NCI-H1417 treated with DMSO at 0.1 percent for 48 hours (cell line): ENCODE measurements at places on chromosomes 4 and X.

GRCh38 chr4:114378305-114378903, 220.2 kb upstream of the UGT8 start:
- DNase-seq, result no peak

GRCh38 chr4:181845617-181846016, 397.6 kb upstream of the TENM3 start:
- no peak for DNase-seq

GRCh38 chr4:177190995-177191580, 118.6 kb upstream of the NEIL3 start:
- no peak for DNase-seq

DNA sequence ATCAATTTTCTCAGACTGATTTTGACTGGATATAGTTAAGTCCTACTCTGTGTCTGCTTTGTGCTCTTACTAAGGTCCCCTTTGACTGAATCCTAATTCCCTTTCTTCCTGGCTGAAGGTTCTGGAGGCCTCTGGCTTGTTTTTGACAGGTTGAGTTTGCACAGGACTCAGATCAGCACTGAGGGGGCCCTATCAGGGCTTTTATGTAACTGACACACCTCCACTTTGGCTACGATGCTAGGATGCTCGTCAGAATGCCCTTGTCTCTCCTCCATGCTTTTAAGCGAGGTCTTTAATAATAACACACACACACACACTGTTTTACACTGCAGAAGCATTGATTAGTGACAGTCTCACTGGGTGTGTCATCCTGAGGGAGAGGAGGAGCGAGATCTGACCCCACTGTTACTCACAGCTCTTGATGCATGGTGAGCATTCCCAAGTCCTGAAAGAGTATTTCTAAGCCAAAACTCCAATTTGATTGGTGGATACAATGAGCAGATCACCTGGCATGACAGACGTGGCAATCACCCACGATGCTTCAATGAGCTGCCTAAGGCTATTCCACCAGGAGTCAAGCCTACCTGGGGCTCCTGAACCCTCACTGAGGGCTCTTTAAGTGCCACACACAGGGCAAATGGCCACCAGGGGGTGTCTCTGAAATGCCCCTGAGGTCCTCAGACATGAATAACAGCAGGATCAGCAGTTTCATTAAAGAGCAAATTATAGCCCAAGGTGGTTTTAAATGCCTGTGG, 130.4 kb upstream of the CPEB2 start:
- no peak for DNase-seq

- DNase-seq, result no peak
These were observed 16.5 kb downstream of the CYBB start for GRCh38 chrX:37796310-37796709.

DNA sequence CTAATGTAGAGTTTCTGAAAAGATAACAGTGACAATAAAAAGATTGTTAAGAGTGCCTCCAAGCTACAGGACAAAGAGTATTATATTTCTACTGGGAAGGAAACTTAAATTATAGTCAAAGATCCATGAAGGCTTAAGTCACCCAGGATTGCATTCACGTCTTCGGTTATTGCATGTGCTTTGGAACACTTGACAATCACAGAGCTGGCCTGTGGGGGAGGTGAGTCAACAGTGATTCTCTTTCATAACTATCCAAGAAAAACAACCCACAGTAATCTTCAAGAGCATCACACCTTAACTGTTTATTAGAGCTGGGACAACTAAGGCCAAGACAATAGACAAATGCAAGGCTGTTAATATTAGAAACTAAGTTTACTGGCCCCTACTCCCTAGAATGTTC, 40.3 kb downstream of the PDGFC start:
- no peak for DNase-seq

- no peak for DNase-seq
These were observed 977 bp downstream of the MAGEE1 start for GRCh38 chrX:76428243-76429130.

DNA sequence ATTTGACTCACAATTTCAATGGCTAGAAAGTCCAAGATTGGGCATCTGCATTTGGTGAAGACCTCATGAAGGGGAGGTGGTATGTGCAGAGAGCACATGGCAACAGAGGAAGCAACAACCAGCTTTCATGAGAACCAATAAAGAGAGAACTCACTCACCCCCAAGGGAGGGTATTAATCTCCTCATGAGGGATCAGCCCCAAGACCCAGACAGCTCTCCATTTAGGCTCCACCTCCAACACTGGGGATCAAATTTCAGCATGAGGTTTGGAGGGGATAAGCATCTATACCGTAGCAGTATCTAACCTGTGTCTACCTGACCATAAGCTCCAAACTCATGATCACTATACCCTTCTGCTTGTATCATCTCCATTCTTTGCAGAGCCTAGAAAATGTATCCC, 9.3 kb upstream of the TBC1D19 start:
- DNase-seq, result no peak

DNA sequence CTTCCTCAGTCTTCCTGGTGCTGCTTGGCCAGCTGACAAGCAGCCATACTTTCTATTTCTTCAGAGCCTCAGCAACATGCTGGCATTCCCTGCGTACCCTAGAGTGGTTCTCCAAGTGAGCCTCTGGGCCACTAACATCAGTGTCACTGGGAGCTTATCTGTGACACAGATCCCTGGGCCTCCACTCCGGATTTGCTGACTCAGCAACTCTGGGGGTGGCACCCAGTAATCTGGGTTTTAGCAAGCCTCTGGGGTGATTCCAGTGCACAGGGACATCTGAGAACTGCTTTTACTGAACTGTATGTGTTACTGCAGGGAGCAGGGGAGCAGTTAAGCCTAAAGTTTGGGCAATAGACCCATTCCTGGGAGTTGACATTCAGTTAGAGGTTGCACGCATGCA, 28.2 kb upstream of the HMGB3 start:
- no peak for DNase-seq

- no peak for DNase-seq
These were observed 192.0 kb upstream of the ANK2 start for GRCh38 chr4:112857461-112857860.

DNA sequence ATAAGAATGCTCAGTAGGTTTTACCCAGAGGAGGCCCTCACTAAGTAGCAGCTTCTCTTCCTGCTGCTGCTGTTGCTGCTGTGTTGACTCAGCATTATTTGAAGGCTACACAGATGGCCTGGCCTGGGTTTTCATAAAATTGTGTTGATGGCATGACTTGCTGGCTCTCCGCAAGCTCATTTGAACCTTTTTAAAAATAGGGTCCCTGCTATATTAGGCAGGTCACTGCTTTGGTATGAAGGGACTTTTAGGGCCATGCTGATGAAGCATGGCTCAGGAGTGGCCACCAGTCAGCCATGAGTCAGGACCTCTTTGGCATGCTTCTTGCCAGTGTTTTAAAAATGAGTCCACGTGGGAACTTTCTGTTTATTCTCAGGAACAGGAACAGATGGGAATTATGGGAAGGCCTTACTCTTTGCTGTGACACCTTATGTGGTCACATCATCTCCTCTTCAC, 128.7 kb downstream of the MID1IP1 start:
- no peak for DNase-seq

DNA sequence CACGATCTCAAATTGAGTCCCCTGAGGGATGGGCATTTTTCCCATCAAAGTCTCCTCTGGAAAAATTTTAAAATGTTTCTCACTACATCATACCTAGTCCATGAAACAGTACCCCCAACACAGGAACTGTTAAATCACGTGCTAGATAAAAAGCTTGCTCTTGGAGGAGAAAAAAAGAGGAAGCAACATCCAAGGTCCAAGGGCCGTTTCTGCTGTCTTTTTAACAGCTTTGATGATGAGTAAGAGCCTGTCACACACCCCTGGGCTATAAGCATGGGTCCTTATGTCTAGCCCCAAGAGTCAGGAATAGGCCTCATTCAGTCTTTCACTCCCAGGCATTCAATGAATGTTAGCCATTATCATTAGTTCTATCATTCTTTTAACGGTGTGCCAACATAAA, 128.9 kb downstream of the SH3KBP1 start:
- no peak for DNase-seq

- DNase-seq, result no peak
These were observed 74.1 kb downstream of the SLC10A6 start for GRCh38 chr4:86775061-86775460.

- DNase-seq, result no peak
These were observed 266.7 kb upstream of the MAGEB2 start for GRCh38 chrX:29948653-29949052.

GRCh38 chrX:15721911-15722310, 16.2 kb upstream of the CA5B start:
- no peak for DNase-seq

GRCh38 chr4:151000747-151001429, 14.2 kb downstream of the LRBA start:
- no peak for DNase-seq

GRCh38 chrX:22105231-22105630, 73.1 kb downstream of the PHEX start:
- DNase-seq, result no peak

DNA sequence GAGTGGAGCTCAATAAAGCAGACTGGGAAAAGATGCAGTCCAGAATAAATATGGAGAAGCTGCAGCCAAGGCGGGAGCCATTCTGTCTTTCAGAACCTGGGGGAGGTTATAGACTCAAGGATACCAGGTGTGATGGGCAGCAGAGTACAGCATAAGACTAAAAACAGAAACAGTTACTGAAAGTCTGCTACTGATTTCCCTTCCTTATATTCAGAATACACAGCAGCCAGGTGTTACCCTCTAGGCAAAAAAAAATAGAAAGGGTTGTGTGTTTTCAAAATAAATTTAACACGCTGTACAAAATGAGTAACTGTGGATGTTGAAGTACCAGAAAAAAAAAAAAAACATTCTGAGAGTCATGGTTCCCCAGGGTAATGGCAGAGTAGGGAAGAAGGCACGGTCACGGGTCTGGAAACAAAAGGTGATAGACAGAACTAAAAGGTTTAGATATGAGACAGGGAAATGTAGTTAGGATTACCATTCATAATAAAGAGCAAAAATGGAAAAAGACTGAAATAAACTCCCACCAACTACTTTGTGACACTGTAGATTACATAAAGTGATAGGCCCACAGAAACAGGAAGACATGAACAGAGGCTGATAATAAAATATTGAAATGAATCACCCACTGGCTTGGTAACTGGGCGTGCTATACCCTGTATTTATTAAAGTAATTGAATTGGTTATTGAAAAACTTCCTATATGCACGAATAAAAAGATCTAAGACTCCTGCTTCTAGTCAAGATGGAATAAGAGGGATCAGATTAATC, 10.8 kb upstream of the HHIP start:
- DNase-seq, result no peak
